ENCODE measurements at places on chromosomes 13 and 19. TPM values are rescaled to one million over a fixed set of nuclear protein-coding genes. Genes with fewer than 3 reads are reported as not detected.

GRCh38 chr19:45200568-45200967, 22.0 kb downstream of the BLOC1S3 start:
- DNase-seq = no peak

GRCh38 chr19:29886586-29886985, 55.5 kb upstream of the URI1 start:
- DNase-seq = no peak

- DNase-seq = no peak
Measured at GRCh38 chr13:64480672-64481071, 2749.5 kb downstream of the PCDH9 start.

- DNase-seq = no peak
Measured at GRCh38 chr13:84481958-84482357, 599.7 kb upstream of the SLITRK1 start.

GPR4 gene
- 2.2 TPM for total RNA-seq

PSG6 gene
- not detected for total RNA-seq

SYT3 gene
- total RNA-seq = 0.09 TPM

GRCh38 chr19:47523473-47523872, 8.6 kb upstream of the NAPA start:
- DNase-seq = no peak

GRCh38 chr13:44093607-44094564, 214.2 kb downstream of the LACC1 start:
- DNase-seq = no peak

DNA sequence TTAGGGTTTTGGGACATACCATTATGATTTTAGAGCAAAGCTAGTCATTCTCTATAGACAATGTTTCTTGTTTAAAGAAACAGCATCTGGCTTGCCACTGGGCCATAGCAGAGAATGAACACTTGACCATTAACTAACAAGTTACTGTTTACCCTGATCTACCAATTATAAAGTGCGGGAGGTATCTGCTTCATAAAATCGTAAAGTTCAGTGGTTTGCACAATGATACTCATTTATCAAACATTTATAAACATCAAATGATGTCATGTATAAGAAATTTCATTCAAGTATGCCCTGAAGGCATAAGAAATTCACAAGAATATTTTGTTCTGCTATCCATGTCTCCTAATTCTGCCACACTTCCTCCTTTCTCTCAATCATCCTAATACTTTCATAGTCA, 139.2 kb downstream of the PCDH20 start:
- no peak for DNase-seq

DNA sequence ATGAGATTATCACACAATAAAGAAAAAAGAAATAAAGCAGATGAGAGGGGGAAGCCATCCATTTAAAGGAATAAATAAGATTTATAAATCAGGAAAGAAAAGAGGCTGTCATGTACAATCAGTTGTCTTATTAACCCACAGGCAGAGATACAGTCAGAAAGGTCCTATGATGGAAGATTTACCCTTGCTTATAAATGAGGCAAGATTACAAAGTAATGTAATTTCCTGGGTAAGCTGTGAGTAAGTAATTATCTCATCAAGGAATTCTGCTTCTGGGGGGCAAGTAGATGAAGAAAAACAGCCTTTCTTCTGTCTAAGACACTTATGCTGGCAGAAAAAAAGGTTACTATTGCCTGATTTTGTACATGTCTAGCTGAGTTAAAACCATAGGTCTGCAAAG, 146.4 kb downstream of the FGF14 start:
- DNase-seq = no peak

DNA sequence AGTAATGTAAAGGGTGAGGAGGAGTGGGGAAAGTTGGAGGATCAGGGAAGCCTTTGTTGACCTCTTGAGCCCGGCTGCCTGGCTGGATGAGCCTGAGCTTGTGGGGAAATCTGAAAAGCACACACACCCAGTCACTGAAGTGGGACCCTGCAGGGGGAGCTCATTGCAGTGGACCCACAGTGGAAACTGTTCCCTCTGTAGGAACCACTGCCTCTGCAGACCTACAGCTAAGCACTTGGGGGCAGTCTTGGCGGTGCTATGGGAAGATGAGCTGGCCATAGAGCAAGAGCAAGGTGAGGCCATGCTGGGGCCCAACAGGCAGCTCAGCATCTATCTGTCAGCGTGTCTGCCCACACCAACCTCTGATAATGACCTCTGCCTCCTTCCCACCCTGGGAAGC, 294.8 kb downstream of the TSHZ3 start:
- no peak for DNase-seq

GRCh38 chr19:38012944-38013343, 105.9 kb downstream of the SIPA1L3 start:
- no peak for DNase-seq

DNA sequence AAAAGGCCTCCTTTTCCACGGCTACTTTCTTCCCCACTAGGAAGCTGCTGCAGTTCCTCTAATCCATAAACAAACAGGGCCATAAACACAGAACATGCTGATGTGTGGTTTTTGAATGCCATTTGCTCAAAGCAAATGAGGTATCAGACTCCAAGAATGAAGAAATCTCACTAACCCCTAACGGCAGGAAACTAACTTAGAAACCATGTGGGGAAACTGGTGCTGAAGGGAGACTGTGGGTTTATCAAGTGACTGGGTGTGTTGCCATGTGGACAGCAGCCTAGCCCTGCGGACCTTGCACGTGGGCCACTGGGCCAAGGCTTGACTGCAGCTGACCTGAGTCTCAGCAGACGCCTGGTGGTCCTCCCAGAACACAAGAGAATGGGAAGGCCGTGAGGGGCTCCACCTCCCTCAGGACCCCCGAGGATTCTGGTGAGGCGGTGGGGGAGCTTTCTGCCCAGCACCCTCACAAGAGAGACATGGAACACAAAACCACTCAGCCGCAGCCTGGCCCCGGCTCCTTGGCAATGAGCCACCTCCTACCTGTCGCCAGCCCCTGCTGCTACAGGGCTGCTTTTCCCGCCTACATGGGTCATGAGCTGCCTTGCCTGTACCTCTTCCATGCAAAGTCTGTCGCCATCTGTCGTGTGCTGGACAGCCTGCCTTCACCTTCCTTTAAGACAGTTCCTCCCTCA, 10.6 kb downstream of the SLC15A1 start:
- DNase-seq = peak; percentile 60

- no peak for DNase-seq
Measured at GRCh38 chr19:31332096-31332495, 17.1 kb downstream of the TSHZ3 start.

ATP4B gene
- total RNA-seq = not detected

EPSTI1 gene
- total RNA-seq = 1.2 TPM

GRCh38 chr13:21077788-21078353, 16.5 kb upstream of the LATS2 start:
- no peak for DNase-seq

DNA sequence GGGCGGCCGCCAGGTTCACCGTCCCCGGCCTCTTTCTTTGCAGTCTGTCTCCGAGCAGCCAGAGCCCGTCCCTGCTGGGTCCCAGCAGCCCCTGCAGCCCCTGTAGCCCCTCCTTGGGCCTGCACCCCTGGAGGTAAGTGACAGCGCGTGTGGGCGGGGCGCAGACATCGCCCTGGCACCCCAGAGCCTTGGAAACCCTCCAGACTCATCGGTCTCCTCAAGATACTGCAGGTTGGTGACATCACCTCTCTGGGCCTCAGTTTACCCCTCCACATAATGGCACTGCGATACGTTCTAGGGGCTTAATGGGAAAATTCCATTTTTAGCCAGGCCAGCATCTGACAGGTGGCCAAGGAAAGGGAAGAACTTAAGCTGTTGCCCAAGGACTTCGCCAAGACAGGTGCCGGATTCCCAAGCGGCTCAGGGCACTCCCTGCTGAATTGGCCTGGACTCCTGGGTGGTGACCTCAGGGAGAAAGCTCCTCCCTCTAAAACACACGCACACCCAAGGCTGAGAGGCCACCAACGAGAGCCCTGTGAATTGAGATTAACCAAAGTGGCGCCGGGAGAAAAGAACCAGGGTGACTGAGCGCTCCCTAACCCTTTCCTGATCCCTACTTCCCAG, 13.1 kb downstream of the MAST3 start:
- peak; percentile 93 for DNase-seq

SERTM1 gene
- 0.43 TPM for total RNA-seq

DNA sequence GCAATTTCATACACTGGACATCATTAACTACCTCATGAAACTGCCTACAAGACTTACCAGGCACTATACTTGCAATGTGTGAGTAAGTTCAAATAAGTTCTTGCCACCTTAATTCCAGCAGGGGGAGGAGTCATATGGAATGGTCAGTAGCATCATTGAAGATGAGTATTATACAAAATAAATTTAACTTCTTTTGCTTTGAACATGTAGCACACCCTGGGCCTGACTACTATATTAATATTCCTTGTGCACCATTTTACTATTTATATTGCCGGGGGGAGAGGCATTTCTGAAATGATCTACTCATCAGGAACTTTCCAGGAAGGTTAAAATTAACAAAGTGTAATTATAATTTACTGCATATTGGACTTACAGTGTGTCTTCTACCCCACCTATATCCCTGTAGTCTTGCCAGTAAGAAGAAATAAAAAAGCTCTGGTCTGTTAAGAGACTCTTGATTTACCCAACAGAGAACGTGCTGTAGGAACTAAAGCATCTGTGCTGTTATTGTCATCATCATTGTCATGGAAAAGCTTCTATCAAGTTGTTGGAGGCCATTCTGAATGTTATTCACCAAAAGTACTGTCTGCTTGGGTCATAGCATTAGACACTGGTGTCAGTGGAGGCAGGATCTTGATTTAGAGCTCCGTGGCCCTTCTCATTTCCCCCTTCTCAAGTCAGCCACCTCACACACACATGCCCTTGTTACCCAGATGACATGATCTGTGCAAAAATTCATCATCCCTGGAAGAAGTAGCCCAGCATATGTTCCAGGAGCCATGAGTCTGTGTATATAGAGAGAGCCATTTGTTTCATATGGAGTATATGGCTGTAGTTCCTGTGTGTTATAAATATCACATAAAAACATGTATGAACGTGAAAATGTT, 147.1 kb downstream of the MTUS2 start:
- DNase-seq = no peak

DNA sequence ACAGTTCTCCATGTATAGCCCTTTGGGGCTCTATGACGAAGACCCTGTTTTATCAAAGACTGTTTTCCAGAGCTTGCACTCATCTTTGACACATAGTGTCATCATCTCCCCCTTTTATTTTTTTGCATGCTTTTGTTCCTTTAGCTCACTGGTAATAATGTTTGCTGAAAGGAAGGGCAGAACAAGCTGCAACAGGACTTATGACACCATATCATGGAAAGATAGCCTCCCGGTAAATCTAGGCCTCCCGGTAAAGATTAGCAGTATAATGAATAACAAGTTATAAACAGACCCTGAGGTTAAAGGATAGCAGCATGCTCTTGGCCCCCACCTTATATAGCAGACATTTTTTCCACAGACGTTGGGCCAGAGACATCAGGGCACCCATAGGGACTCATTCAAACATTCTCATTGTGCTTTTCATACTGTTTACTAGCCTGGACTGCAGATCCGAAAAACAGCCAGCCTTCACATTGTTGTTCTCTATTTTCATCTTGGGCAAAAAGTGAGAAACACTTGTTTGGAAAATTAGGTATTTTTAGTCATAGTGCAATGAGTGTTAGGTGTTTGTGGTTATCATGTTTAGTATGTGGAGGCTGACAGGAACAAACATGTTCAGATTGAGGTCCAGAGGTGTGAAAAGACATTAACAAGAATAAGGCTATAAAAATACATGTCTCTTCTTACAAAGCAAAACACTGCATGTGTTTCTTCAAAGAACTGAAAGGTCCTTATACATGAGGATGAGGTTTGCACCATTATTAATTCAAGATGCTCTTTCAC, 136.9 kb upstream of the SPRY2 start:
- DNase-seq = no peak

EDNRB gene
- 2.7 TPM for total RNA-seq

GAPDHS gene
- total RNA-seq = not detected

DNA sequence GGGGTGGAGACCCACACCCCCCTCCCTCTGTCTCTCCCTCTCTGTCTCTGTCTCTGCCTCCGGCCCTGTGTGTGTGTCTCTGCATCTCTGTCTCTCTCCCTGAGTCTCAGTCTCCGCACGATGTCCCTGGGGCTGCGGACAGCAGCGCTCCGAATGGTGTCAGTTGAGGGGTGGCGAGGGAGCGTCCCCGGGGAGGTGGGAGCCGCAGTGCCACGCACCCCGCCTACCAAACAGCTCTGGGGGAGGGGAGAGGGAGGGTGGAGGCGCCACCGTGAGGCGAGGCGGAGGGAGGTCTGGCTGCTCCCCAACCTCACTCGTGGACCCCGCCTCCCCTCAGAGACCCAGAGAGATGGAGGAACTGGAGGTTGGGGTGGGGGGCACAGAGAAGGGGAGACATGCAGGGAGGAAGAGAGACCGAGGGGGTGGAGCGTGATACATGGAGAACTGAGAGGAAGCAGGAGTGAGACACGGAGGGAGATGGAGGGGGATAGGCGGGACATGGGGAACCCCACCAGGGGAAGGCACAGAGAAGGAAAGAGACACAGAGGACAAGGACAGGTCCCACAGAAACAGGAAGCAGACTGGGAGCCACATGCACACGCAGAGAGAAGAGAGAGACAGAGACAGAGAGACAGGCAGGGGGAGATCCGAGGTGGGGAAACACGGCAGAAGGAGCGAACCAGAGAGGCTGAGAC, 7.2 kb downstream of the ERFL start:
- no peak for DNase-seq

GRCh38 chr13:85503797-85504196, 295.4 kb downstream of the SLITRK6 start:
- no peak for DNase-seq

GRCh38 chr19:38068826-38069225, 155.2 kb downstream of the DPF1 start:
- no peak for DNase-seq

DENND1C gene
- total RNA-seq = 2.4 TPM

DNA sequence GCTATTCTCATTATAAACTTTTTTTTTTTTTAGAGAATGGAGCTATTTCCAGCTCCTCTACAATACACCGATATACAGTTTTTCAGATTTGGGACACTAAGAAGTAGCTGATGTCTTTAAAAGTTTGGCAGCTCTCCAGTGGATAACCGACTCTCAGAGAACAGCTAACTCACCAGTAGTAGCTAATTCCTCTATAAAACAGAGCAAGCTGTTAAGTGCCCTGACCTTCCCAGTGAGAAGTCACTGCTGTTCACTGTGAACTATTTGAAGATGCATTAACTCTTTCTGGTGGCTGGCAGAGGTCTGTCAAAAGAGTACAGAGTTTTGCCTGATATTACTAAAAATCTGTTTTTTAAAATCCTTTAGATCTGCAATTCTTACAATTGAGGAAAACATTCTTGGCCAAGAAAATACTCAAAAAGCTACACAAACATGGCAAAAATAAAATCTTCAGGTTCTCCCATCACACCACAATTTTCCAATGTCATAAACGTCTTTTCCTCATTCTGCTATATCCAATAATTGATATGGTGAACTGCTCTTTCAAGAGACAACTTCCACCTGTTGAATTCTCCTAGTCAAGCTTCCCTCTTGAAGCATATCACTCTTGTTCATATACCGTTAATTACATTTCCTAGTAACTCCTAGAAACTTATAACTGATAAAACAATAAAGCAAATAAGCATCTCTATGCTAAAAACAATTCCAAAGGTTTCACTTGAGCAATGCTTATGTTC, 44.2 kb downstream of the TBC1D4 start:
- DNase-seq = no peak

- DNase-seq = peak; percentile 54
Measured at GRCh38 chr19:18503971-18504885, 17.6 kb downstream of the ELL start.

GGN gene
- not detected for total RNA-seq
